ENCODE measurements at places on chromosomes 6 and 20.

- no peak for DNase-seq
Measured at GRCh38 chr6:35590622-35591066, 77.9 kb upstream of the TULP1 start.

- no peak for DNase-seq
Measured at GRCh38 chr20:62388839-62389600, 2.1 kb downstream of the RPS21 start.

- peak; percentile 85 for DNase-seq
Measured at GRCh38 chr20:38645980-38646858, 44.6 kb downstream of the ARHGAP40 start.

GRCh38 chr6:39927159-39927558 lies 7.1 kb downstream of the MOCS1 start:
- no peak for DNase-seq

GRCh38 chr6:38427492-38428210 lies 212.1 kb downstream of the BTBD9 start:
- no peak for DNase-seq

DNA sequence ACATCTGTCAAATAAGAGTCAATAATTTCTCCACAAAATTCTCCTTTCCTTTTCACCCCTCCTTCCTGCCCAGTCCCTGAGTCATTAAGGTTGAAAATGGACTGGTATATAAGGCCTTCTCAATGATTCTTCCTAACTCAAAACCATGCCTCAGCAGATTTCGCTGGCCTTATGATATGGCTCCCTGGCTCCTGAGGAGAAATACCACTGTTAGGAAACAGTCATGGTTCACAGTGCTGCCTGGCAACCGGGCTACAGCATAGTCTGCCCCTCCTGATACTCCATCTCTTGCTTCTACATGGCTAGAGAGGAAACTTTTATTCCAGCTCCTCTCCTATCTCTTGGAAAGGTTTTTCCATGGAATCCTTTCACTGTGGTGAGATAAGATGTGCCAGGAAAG lies 4.7 kb downstream of the UBE2J1 start:
- DNase-seq, result no peak

DNA sequence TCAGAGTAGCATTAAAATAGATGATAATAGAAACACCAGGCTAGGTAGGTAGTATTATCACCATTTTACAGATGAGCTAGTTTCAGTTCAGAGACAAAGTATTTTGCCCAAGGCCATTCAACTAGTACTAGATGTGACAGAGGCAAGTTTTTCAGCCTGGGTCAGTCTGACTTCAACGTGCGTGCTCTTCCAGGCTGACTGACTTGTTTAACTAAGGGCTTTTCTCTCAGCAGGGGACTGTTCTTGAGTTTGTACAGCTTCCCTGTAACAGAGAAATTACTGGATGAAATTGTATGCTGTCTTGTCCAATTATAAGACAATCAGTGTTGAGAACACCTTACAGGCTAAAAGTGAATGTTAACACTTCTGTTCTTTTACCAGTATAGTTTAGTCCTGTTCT lies 333.5 kb upstream of the MAN1A1 start:
- DNase-seq, result no peak

DNA sequence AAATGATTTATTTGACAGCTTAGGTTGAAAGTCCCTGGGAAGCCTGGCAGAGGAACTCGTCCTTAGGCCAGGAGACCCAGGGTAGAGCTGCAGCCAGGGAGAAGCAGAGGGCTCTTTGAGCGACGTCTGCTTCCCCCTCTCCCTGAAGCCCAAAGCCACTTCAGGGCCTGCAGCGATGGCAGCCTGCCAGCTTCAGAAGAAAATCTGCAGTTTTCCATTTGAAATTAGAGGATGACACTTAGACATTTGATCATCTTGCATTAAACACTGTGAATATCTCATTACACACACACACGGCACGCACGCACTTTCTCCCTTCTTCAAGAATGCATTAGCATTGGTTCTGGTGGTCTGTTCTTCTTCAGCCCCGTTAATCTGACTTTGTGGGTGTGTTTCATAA lies 96.5 kb downstream of the PLEKHG1 start:
- DNase-seq, result no peak

- DNase-seq, result no peak
Measured at GRCh38 chr6:34560366-34561226, 4.5 kb upstream of the SPDEF start.

GRCh38 chr6:38976801-38977500 lies 71.6 kb upstream of the GLP1R start:
- DNase-seq, result no peak

GRCh38 chr20:7911586-7912330 lies 28.5 kb downstream of the HAO1 start:
- no peak for DNase-seq

GRCh38 chr6:1481286-1481685 lies 91.9 kb downstream of the FOXF2 start:
- no peak for DNase-seq

DNA sequence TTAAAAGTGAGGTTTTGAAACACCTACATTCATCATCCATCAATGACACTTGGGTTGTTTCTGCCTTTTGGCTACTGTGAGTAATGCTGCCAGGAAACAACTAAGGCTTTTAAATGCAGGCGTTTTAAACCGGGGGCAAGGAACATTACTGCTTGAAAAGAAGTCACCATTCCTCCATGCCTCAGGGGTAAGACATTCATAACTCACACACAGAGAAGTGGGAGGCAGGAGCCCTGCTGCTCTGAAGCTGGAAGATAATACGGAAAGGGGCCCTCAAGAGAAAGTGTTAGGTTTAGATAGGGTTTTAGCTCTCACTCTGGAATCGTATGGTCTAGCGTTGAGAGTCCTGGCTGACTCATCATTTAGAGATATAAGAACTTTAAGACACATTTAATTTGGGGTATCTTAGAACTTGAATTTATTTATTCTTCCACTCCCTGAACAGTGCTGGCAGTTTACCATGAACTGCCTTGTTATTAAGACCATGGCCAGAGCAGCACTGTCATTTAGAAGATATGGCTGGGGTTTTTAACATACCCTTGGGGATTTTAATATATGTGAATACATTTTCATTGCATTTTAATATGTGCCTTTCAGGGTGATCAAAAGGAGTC lies 1.8 kb downstream of the TUBB1 start:
- DNase-seq, result no peak

- DNase-seq, result no peak
Measured at GRCh38 chr6:32168350-32168749, 4.0 kb downstream of the EGFL8 start.

GRCh38 chr6:170198298-170198697 lies 92.6 kb downstream of the DLL1 start:
- no peak for DNase-seq

DNA sequence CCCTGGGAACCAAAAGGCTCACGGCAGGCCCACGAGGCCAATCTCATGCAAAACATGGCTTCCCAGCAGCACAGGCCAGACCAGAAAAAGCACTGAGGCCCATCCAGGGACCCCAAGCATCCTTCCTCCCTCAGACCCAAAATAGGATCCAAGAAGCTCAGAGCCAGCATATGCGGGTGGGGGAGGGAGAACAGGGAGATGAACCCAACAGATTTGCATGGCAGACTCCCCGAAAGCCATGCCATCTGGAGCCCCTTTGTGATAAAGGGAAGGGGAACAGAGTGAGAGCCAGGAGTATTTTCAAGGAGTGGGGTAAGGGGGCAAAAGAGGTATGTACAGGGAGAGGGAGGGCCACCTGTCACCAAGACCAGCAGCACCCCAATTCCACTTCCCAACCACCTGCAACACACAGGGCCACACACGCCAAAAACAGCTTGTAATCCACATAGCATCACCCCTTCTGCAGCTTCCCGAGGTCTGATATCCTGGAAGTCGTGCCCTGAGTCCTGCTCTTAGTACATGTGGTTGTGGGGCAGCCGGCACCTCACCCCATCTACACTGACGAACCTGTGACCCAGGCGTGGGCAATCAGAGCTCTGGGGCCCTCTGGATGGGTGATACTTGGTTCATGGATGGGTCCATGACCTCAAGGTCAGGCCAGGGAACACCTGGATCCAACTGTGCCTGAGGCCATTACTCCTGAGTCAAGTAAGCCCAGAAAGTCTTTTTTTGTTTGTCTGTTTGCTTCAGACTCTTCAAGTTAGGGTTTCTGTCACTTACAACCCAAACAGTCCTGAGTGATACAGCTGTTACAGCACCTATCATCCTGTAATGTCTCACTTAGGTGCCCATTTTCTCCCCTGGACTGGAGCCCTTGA lies 24.4 kb downstream of the PREX1 start:
- no peak for DNase-seq

- no peak for DNase-seq
Measured at GRCh38 chr6:151506761-151507160, 12.9 kb downstream of the CCDC170 start.

DNA sequence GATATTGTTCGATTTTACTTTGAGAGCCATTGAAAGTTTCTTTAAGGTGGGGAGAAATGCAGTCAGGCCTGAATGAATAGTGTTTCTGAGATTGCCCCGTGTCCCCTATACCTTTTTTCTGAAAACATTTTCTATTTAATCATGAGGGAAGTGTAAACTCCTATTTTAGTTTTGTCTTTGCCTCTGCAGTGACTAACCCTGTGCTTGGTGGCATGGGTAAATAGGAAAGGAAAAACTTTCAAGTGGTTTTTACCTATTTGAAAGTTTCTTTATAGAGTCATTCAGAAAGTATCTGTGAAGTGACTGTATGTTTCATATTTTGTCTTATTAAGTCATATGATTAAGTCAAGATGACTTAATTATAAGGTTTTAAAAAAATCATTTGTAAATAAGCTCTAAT lies 14.5 kb downstream of the SNRNP48 start:
- DNase-seq, result no peak

DNA sequence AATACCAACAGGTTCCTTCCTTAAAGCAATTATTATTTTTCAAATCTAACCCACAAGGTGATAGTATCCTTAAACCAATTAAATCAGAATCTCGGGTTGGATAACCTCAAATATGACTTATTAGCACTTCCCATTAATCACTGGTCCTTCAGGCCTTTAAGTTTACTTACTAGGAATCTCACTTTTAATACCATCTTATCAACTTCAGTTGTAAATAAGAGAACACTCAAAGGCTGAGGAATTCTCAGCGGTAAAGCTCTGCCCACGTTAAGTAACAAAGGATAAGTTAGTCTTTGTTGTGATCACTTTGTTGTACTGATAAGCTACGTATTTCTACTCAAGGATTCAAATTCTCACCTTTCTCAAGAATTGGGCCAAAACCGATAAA lies 82.0 kb downstream of the OR2B2 start:
- DNase-seq, result no peak

DNA sequence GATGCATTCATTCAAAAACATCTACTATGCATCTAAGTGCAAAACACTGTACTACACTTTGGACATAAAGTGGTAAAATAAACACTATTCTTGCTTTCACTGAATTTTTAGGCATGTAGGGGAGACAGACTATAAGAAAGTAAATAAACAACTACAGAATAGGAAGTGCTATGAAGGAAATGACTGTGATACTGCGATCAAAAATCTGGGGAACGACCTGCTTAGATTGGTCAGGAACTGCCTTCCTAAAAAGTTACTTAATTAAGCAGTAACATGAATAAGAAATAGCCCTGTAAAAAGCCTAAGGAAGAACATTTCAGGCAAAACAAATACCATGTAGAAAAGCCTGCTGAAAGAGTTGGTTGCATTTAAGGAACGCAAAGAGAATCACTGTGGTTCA lies 50.6 kb downstream of the HACE1 start:
- no peak for DNase-seq

GRCh38 chr20:58147628-58148370 lies 80.7 kb downstream of the ANKRD60 start:
- no peak for DNase-seq

- no peak for DNase-seq
Measured at GRCh38 chr6:316753-317038, 24.4 kb downstream of the DUSP22 start.

DNA sequence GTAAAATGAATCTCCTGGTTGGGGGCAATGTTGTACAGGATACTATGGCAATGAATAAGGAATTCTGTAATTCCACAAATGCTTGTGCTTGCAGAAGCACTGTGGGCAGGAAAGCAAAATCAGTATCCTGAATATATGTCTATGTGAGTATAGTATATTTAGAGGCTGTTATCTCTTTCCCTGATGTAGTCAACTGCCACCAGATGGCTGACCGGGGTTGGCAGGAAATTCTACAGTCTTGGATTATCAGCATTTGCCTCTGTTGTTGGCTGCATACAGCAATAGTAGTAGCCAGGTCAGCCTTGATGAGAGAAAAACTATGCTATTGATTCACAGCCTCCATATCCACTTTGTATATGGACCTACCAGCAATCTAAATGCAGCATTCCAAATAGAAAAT lies 425.1 kb upstream of the JAG1 start:
- DNase-seq, result no peak

DNA sequence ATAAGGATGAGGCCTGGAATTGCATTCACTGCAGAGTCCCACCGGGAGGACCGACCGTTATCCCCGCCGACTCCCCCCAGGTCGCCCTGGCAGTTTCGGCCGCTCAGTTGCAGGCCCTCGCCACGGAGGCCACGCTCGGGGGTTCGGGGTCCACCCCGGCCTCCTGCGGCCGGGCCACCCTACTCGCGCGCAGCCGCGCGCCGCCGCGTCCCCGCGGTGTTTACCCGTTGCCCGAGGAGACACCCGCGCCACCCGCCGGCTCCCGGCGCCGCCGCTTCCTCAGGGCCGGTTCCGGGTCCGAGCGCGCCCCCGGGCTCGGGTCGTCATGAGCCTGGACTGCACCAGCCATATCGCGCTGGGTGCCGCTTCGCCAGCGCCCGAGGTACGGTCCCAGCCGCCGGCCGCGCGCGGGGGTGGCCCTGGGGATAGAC lies at the start of gene CCDC170:
Gene CCDC170, plus strand, starts transcription at position 214 of the 431 bp plus-strand sequence. Its CDS starts 112 bp downstream, at position 326.
- no peak for DNase-seq

DNA sequence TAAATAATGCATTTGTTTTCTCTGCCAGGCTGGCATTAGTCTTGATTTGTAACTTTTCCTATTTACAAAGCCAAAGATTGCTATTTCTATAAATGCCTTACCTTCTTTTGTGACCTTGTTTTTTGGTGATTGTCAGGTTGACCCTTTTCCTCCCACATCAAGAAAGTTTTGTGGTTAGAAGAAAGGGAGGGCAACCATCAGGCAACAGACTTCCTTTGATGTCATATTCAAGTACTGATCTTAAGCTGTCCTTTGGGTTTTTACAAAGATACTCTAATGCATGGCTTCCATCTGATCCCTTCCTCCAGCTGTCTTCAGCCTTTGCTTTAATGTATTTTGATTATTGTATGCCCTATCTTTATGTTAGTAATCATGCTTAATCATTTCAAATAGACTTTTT lies 23.9 kb downstream of the RNF217 start:
- DNase-seq, result no peak

DNA sequence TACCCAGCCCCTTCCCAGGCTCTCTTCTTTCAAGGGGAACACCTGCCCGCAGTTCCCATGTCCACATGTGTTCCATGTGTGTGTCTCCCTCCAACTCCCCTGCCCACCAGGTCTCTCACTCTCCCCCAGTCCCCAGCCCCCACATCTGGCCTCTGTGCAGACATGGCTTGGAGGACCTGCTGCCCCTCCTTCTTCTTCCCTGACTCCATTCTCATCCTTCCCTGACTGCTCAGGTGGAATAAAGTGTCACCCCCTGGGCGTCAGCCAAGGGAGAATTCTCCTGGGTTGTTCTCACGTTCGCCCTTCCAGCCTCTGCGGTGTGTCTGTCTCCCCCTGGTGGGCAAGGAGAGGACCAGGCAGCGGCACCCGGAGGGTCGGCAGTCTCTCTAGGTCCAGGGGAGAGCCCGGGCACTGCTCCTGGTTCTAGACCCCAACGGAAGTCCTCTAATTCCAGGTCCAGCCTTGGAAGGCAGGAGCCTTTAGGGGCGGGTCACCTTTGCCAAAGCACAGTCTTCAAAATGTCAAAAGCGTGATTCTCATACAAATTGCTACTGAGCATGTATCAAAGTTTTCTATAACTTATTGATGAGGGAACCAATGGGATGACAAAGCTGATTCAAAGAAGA lies 50.5 kb downstream of the EBF4 start:
- DNase-seq, result peak; percentile 69
